T47D (cell line): ENCODE measurements at places on chromosomes 16 and 17.

DNA sequence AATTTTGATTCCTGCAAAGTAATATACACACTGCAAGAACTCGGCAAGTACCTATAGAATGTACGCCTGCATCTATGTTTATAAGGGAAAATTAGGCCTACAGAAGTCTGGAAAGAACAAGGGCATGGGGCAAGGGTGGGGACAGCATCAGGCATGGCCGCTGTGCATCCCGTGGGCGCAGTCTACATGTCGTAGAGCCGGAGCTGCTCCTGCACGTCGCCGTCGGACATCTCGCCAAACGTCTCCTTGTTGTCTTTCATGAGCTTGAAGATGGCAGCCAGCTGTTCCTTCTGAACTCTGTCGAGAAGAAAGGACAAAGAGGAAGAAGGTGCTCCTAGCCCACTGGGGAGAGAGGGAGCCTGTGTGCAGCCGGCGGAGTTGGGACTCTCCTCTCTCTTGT lies 33.4 kb downstream of the MXRA7 start:
- DNase-seq: no peak

DNA sequence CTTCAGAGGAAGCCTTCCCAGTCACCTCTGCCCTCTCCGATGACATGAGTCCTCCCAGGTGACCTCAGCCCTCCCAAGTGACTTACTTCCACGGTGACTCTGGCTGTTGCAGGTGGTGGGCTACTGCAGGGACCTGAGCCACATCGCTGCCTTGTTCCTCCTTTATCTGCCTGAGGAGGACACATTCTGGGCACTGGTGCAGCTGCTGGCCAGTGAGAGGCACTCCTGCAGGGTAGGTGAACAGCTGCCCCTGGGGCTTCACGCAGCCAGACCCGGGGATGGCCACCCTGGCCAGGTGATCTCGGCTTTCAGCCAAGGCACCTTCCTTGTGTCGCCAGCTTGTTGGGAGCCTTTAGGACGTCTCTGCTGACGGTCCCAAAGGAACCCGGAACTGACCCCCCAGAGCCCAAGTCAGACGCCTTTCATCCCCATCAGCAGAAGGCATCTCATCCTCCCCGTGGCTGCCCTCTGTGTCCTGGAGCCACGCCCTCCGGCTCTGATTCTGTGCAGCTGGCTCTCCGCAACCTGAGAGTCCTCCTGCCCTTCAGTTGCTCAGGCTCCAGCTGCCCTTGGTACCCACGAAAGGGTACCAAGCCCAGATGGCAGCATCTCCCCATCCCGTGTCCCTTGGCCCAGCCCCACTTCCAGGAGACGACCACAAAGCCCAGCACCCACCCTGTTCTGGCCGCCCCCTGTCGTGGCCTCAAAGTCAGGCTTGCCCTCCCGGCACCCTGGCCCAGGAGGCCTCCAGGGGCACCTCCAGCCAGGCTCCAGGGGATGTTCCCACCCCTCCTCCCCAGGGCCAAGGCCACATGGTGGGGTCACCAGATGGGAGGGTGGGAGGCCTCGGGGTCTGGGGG lies 81.7 kb downstream of the GOSR1 start:
- DNase-seq: no peak

DNA sequence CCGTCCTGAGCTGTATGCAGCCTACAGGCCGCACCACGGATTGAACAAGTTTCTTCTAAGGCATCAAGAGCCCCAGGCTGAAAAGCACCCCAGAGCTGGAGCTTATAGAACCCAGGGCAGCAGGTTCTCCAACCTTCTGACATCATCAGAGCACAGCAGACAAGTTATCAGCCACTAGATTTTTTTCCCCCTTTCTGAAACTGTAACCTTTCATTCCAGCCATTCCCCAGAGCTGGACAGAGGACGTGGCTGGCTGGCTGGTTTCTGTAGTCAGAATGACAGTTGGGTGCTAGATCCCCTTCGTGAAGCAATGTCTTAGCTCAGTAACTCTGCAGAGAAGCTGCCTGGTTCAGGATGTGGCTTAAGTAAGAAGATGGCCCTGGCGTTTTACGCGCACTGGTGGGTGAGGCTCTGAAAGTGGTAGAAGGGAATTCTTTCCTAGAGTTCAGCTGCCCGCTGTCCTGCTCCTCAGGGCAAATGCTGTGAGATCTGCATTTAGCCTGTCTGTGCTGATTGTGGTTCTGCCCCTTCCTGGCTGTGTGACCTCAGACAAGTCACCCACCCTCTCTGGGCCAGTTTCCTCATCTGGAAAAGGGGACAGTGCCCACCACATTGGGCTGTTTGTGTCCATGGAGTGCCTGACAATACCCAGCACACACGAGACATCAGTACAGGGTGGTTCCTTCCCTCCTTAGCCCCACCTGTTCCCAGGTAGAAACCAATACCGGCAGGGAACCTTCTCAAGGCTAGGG lies 9.1 kb downstream of the DEXI start:
- no peak for DNase-seq

- no peak for DNase-seq
Measured at GRCh38 chr17:77382966-77383612, 242.3 kb downstream of the SEC14L1 start.

DNA sequence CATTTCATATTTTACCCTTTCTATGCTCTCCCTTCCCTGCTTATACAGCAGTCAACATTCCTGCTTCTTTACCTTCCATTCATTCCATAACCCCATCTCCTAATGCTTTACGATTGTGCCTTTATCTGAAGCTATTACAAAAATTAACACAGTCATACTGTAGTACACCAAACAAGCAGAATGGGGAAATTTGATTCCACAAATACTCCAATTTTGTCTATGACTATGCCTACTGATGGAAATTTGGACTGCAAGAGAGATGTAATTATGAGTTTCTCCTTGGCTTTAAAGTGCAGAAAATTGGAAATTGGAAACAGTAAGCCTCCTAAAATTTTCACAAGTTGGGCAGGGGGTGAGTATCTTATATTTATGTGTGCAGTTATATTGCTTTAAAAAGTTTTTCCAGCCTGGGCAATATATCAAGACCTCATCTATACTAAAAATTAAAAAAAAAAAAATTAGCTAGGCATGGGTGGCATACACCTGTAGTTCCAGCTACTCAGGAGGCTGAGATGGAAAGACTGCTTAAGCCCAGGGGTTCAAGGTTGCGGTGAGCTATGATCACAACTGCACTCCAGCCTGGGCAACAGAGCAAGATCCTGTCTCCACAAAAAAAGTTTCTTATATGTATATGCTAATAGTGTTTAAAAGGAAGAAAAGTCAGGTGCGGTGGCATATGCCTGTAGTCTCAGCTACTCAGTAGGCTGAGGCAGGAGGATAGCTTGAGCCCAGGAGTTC lies 3.0 kb downstream of the APPBP2 start:
- DNase-seq: no peak

DNA sequence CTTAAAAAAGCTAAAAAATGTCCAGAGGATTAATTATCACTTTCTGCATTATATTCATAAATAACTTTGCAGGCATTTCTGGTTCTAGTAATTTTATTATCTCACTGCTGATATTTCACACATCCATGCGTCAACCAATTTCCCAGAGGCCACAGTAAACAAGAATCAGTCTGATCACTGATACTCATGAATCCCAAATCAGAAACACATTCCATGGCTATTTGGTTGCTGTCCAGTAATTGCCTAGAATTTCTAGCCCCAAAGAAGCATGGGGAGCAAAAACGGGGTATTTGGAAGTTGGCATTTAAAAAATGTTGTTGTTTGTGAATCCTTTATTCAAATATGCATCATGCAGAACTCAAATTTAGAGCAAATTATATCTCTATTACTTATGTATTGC lies 244.8 kb downstream of the CDH8 start:
- DNase-seq: no peak

DNA sequence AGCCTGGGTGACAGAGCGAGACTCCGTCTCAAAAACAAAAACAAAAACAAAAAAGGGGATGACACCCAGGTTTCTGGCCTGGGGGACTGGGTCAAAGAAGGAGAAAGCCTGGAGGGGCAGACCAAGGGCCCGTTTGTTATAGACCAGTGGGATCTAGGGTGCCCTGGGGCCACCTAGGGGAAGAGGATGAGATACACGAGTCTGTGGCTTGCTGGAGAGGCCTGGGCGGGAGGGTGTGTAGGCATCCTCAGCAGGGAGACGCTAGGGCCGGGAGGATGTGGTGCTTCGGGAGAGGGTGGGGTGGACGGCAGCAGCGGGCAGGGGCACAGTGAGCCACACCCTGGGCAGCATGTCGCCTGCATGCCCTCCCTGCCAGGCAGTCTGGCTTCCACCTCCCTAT lies 17.1 kb upstream of the CRK start:
- no peak for DNase-seq

DNA sequence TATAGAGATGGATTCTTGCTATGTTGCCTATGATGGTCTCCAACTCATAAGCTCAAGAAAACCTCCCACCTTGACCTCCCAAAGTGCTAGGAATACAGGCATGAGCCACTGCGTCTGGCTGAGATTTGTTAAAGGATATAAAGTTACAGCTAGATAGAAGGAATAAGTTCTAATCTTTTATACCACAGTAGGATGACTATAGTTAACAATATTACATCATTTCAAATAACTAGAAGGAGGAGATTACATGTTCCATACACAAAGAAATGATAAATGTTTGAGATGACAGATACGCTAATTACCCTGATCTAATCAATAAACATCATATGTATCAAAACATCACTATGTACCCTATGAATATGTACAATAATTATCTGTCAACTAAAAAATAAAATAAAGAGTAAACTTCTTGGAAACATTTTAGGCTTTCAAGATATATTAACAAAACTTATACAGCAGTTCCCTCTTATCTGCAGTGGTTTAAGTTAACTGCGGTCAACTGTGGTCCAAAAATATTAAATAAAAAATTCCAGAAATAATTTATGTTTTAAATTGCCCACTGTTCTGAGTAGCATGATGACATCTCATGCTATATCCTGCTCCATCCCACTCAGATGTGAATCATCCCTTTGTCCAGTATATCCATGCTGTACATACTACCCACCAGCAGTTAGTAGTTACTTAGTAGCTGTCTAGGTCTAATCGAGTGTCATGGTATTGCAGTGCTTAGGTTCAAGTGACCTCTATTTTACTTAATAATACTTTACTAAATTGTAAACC lies 129.2 kb upstream of the NACA2 start:
- DNase-seq: no peak

DNA sequence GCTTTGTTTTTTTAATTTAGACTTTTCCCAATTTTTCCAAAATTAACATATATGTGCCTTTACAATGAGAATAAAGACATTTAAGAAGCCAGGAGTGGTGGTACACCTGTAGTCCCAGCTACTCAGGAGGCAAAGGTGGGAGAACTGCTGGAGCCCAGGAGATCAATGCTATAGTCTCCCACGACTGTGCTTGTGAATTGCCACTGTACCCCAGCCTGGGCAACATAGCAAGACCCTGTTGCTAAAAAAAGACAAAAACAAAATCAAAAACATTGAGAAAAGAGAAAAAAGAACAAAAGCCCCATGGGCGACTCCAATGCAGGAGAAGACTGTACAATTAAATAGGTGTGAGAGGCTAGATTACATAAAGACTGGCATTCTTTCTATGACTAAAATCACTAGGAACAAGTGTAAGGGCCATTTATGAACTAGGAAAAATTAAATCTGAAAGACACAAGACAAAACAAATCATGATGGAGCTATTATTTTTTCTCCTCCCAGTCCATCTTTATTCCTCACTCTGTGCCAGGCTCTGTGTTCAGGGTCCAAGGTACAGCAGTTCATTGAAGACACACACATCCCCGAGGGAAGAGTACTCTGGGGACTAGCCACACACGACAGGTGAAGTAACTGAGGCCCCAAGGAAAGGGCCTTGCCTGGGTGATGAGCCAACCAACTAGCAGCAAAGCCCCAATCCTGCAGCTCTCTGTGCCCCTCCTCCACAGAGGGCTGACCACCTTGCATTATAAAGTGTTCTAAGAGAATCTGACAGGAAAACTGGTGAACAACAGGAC lies 79.8 kb downstream of the CREBBP start:
- DNase-seq: no peak

- DNase-seq: no peak
Measured at GRCh38 chr17:81870131-81870980, 781 bp downstream of the ARHGDIA start.

DNA sequence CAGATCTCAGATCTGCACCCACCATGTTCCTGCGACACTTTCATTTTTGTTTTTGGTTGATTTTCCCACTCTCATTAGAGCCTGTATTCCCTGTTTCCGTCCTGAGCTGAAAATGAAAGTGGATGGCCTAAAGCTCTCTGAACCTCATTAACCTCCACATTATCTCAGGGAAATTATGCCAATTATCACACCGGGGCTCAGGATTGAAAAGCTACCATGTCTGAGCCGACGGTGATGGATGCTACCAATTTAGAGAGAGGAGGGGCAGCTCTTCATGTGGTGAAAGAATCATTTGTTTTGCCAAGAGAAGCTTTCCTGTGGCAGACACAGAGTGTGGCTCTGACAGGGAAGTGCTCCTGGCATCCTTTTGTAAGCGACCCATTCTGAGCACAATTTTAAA lies 410.4 kb upstream of the CDH11 start:
- no peak for DNase-seq

- DNase-seq: no peak
Measured at GRCh38 chr17:57463103-57463885, 207.0 kb downstream of the MSI2 start.

DNA sequence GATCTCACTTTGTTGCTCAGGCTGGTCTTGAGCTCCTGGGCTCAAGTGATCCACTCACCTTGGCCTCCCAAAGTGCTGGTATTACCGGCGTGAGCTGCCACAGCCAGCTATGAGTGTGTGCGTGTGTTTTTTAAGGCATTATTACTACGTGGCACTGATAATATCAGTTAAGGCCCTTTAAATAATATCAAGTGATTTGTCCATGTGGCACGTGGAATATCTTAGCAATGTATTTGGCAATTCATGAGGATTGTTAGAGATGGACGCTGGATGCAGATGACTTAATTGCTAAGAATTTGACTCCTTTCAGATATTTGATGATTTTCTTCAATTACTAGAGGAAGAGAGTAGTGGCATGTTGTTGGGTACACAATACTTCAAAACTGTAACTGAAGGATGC lies 25.5 kb upstream of the PMP22 start:
- no peak for DNase-seq

DNA sequence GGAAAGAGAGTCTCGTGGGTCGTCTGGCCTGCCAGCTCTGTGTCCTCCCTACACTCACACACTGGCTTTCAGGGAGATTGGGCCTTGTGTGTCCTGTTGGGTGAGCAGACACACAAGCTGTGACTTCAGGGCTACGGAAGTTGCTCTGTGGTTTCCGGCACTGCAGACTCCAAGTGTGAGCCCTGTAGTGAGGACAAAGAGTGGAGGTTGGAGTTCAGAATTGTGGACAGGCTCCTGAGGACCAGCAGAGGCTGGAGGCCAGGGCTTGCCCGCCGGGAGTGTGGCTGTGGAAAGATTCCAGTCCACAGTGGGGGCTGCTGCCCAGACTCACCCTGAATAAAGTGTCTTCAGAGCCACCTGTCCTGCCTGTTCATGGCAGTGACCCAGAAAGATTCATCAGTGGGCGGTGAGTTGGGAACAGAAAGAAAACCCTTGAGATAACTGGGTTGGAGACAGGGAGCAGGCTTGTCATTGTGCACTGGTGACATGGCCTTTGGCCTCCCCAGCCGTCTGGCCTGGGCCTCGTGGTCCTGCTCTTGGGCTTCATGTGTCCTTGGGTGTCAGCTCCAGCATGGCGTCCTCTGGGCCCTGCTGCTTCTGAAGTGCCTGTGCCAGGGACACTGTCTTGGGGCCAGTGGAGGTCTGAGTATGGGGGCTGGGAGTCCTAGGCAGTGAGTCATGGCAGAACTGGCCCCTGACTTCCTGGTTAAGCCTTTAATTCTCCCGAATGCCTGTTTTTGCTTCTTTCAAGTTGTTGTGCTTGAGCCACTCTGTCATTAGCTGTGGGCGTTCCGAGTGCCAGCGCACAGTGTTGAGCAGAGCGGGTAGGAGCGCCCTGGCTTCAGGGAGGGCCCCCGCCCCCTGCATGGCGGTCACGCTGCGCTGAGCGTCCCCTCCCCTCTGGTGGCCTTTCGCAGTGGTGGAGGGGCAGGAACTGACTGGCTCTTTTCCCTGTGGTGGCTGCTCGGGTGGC lies 19.9 kb upstream of the ZNF750 start:
- DNase-seq: peak; percentile 55
